ENCODE measurements at places on chromosomes 12 and 14. TPM values are rescaled to one million over a fixed set of nuclear protein-coding genes. Genes with fewer than 3 reads are reported as not detected.

Gene CNIH1
- total RNA-seq: 87.4 TPM

DNA sequence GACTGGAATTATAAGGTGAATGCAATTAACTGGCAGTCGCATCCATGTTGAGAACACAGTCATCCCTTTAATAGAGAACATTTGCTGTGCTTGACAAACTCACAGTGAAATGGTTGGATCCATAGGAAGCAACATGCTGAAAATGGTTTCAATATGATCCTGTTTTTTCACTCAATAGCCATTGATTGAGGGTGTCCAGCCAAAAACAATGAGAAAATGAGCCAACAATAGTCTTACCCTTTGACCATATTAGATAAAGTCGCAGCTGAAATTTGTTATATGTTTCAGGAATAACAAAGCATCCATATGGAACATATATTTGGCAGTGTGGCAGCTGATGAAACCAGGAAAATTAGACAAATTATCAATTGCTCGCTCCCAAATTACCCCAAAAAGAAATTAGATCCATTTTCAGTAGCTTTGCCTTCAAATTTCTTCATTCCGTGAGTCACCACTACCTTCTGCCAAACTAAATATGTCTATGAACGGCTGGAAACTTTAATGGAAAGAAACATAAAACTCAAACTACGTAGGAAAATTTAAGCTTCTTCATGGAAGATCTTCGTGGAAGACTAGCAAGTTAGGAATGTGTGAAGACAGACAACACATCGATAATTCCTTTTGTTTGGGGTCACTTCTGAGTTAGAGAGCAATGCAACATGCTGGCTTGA is 17.4 kb downstream of the IGF1 start:
- no peak overlapping the region for H3K4me3 ChIP-seq
- no peaks in the 10 kb centered on the region for H3K36me3 ChIP-seq
- no peak for DNase-seq
- no peaks in the 10 kb centered on the region for H3K27me3 ChIP-seq
- no peaks in the 10 kb centered on the region for H3K4me1 ChIP-seq

Gene DLST
- 57.7 TPM for total RNA-seq

- H3K27me3 ChIP-seq: no peaks in the 10 kb centered on the region
- H3K36me3 ChIP-seq: no peaks in the 10 kb centered on the region
- DNase-seq: no peak
- no peak overlapping the region for H3K4me3 ChIP-seq
- no peak overlapping the region for H3K27ac ChIP-seq
These were observed 46.7 kb upstream of the EVL start for GRCh38 chr14:100018482-100018881.

DNA sequence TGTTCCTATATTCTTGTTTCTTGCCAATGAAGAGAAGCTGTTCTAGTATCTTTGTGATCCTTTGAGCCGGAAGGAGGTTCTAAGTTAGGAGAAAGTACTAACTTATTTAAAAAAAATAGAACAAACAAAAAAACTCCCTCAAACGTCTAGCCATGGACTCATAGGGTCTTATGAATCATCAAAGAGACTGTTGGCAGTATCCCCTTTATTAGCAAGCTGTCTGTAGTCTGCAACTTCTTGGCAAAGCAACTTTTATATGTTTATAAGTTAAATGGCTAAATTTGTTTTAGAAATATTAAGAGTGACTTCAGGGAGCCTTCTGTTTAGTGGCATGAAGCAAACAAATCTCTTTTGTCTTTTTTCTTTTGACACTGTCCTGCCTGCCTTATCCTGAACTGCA is 291.9 kb downstream of the FUT8 start:
- H3K4me1 ChIP-seq: no peaks in the 10 kb centered on the region
- no peak overlapping the region for H3K27ac ChIP-seq
- no peak for DNase-seq
- no peaks in the 10 kb centered on the region for H3K27me3 ChIP-seq

Data from spinal cord (tissue), 10 donors.